ENCODE measurements at places on chromosomes 13 and 19.

DNA sequence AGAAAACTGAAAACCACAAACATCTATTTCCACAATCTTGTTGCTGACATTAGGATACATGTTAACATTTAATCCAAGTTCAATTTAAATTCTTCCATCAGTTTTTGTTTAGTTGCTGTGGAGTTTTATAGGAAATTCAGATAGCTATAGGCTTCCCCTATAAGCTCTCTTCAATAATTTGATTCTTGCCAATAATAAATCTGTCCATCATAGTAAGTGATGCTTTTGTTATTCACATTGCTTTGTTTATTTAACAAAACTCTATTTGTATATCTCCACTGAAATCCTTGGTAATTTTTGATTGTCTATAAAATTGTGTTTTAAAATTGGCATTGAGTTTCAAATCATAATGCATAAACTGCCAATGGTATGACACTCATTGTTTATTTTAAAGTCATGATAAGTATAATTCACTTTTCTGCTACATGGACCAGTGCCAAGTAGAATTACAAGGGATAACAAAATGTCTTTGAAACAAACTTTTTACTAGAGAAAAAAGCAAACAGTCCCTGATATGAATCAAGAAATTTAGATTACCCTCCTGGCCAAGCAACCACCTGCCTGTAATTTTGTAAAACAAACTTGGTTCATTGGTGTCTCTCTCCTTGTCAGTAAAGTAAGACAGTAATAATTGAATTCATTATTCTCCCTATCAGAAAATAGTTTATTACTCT is 577.3 kb upstream of the GPC6 start:
- no peak for DNase-seq
- no peak overlapping the region for H3K27ac ChIP-seq
- H3K4me3 ChIP-seq, result no peak overlapping the region
- H3K4me1 ChIP-seq, result no peaks in the 10 kb centered on the region
- no peaks in the 10 kb centered on the region for H3K36me3 ChIP-seq

GRCh38 chr19:27966390-27966816 is 1246.5 kb downstream of the UQCRFS1 start:
- H3K4me3 ChIP-seq, result no peak overlapping the region
- no peaks in the 10 kb centered on the region for H3K36me3 ChIP-seq
- DNase-seq, result no peak

DNA sequence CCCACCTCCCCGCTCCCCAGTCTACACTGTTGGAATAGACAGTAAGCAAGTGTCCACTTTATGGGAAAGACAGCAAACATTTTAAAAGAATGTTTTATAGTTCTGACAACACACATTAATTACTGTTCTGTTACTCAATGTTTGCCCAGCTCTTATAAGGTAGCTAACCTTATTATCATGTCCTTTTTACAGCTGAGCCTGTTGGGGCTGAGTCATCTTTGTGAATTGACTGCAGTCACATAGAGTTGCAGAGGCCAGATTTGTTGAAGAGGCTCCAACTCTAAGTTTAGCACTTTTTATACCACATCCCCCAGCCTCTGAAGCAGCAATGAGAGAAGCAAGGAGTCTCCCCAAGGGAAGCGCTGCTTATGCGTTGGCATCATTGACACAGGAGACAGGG is 76.2 kb downstream of the C13orf42 start:
- no peaks in the 10 kb centered on the region for H3K4me1 ChIP-seq
- H3K27ac ChIP-seq, result no peak overlapping the region
- no peak overlapping the region for H3K4me3 ChIP-seq
- H3K27me3 ChIP-seq, result peaks cover 15% of the 10 kb centered on the region

DNA sequence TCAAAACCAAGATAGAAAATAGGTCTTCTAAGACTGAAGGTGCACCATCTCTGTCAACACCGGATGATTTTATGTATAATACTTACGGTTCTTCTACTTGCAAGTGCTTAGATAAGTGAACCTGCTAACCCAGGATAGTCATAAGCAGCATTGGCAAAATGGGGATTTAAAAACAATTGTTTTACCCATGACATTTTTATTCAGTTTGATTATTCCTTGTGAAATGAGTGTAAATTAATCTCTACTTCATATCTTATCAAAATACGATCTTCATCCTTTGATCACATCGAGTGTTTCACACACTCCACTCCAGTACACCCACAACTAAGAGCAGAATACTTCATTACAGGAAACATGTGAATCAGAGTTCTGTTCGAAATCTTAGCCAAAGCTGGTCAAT is 23.0 kb upstream of the MTRF1 start:
- no peak overlapping the region for H3K27ac ChIP-seq
- H3K4me1 ChIP-seq, result peaks cover 11% of the 10 kb centered on the region
- no peak for DNase-seq
- peaks cover 4% of the 10 kb centered on the region for H3K27me3 ChIP-seq
- H3K36me3 ChIP-seq, result no peaks in the 10 kb centered on the region

DNA sequence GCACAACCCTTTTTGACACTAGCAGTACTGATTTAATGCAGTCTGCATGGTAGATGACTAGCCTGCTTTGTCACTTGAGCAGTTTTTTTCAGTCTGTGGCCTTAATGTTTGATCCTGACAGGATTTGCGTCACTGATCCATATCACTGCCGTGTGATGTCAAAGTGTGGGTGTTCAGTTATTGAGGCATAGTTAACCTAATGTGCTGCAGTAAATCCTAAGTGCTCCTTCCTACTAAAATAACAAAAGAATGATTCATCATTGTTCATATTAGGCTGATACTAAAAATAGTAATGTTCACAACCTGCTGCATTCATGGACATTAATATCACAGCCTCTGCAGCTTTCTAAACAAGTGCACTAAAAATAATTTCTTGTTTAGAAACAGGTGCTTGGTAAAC is 121.9 kb upstream of the MLNR start:
- no peak overlapping the region for H3K4me3 ChIP-seq
- DNase-seq, result no peak
- no peaks in the 10 kb centered on the region for H3K4me1 ChIP-seq
- no peaks in the 10 kb centered on the region for H3K27me3 ChIP-seq

- no peaks in the 10 kb centered on the region for H3K27me3 ChIP-seq
- no peak overlapping the region for H3K4me3 ChIP-seq
- no peak for DNase-seq
- H3K36me3 ChIP-seq, result no peaks in the 10 kb centered on the region
These were observed 1424.1 kb downstream of the SLITRK1 start for GRCh38 chr13:82458169-82458568.

- H3K4me3 ChIP-seq, result no peak overlapping the region
- H3K27ac ChIP-seq, result no peak overlapping the region
- no peaks in the 10 kb centered on the region for H3K4me1 ChIP-seq
- no peak for DNase-seq
These were observed 201.8 kb downstream of the COL4A1 start for GRCh38 chr13:110105136-110105535.

DNA sequence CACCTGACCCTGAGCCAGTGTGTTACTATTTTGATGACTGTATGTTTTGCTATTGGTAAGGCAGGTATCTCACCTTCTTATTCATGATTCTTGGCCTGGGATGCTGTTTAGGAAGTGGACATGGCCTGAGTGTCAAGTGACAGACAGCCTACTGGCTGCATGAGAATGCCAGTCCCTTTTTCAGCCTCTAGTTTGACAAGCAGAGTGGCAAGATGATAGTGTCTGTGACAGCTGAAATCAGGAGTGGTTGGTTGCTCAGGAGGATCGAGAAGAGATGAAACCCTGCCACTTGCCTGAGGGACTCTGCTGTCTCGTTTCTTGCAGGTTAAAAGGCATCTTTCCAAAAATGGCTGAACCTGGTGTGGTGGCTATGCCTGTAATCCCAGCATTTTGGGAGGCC is 7.1 kb upstream of the ELOF1 start:
- peaks cover 4% of the 10 kb centered on the region for H3K36me3 ChIP-seq
- no peak overlapping the region for H3K27ac ChIP-seq
- no peak for DNase-seq
- H3K27me3 ChIP-seq, result no peaks in the 10 kb centered on the region

DNA sequence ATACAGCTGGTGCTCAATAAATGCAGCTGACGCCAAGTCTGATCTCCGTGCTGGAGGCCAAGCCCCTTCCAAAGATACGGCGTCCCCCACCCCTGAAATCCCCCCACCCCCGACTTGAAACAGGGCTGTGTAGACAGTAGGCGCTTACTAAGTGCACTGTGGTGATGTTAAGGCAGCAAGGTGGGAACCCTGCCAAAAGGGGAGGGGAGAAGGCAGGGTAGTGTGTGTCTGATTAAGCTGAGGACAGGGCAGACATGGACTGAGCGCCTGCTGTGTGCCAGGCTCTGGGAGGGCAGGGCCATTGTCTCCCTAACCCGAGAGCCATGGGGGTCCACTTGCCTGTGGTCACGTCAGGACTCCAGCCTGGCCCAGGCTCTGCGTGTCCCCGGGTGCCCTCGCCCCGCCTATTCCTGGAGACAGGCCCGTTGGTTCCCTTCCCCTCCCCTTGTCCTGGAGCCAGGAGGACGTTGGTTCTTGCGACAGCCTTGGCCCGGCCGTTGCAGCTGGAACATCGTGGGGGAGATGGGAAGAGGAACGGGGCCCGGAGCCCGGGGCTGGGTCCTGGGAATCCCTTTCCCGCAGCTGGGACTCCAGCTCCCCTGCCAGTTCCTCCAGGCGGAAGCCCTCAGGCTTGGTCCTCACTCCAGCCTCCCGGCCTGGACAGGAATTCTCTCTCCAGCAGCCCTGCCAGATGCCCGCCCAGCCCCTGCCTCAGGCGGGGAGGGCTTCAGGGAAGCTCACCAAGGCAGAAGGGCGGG is 1.7 kb upstream of the ELANE start:
- peaks cover 46% of the 10 kb centered on the region for H3K27me3 ChIP-seq
- peaks cover 4% of the 10 kb centered on the region for H3K36me3 ChIP-seq
- H3K4me1 ChIP-seq, result no peaks in the 10 kb centered on the region
- H3K27ac ChIP-seq, result no peak overlapping the region
- DNase-seq, result no peak
- no peak overlapping the region for H3K4me3 ChIP-seq

DNA sequence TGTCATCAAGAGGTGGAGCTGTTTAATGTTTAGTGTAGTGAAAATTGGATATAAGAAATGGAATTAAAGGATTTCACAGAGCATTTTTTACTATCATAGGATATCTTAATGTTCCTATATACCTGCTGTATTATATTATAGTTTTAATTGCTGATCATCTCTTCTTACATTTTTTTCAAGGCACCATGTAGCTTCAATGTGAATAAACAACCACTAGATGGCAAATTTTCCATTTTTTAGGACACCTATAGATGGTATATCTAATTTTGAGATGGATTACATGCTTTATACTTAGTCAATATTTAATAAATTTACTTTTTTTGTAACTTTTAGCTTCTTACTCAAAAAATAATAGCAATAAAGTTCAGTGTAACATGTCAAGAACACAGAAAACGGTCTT is 9.0 kb upstream of the ATXN8OS start:
- no peak overlapping the region for H3K27ac ChIP-seq
- H3K4me1 ChIP-seq, result no peaks in the 10 kb centered on the region
- no peaks in the 10 kb centered on the region for H3K27me3 ChIP-seq
- no peaks in the 10 kb centered on the region for H3K36me3 ChIP-seq
- H3K4me3 ChIP-seq, result no peak overlapping the region

DNA sequence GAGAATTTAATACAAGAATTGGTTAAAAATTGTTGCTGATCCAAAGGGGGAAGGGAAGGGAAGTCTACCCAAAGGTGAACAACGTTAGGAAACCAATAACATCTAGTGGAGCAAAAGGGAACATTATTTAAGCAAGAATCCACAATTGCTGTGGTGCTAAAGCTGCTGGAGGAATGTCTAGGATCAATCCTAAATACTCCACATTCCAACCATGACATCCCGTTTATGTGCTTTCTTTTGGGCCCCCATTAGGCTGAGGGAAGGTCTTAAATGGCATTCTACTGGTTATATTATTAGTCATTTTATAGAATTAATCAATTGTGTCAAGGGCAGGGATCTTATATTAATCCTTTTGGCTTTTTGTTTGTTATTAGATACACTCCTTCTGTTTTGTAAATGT is 39.9 kb upstream of the VWA8 start:
- H3K27me3 ChIP-seq, result peaks cover 24% of the 10 kb centered on the region
- no peak for DNase-seq
- H3K36me3 ChIP-seq, result peaks cover 2% of the 10 kb centered on the region
- no peak overlapping the region for H3K4me3 ChIP-seq
- H3K4me1 ChIP-seq, result no peaks in the 10 kb centered on the region

GRCh38 chr19:38837656-38838121 is 6.1 kb upstream of the ECH1 start:
- peaks cover 33% of the 10 kb centered on the region for H3K4me1 ChIP-seq
- peaks cover 72% of the 10 kb centered on the region for H3K36me3 ChIP-seq
- no peak for DNase-seq
- no peaks in the 10 kb centered on the region for H3K27me3 ChIP-seq
- H3K4me3 ChIP-seq, result no peak overlapping the region

- peak overlapping the region; percentile 80 for H3K27ac ChIP-seq
- H3K27me3 ChIP-seq, result no peaks in the 10 kb centered on the region
- peaks cover 13% of the 10 kb centered on the region for H3K36me3 ChIP-seq
- H3K4me3 ChIP-seq, result peak overlapping the region; percentile 81
- H3K4me1 ChIP-seq, result peaks cover 30% of the 10 kb centered on the region
- DNase-seq, result no peak
These were observed 637 bp upstream of the PDS5B start for GRCh38 chr13:32585550-32586079.

- H3K36me3 ChIP-seq, result no peaks in the 10 kb centered on the region
- H3K4me1 ChIP-seq, result no peaks in the 10 kb centered on the region
- H3K4me3 ChIP-seq, result no peak overlapping the region
- no peak overlapping the region for H3K27ac ChIP-seq
- no peak for DNase-seq
These were observed 9.6 kb downstream of the BCAM start for GRCh38 chr19:44818466-44819031.

GRCh38 chr13:97477844-97478243 is 43.9 kb downstream of the RAP2A start:
- no peaks in the 10 kb centered on the region for H3K36me3 ChIP-seq
- peaks cover 14% of the 10 kb centered on the region for H3K27me3 ChIP-seq
- H3K4me1 ChIP-seq, result no peaks in the 10 kb centered on the region
- no peak overlapping the region for H3K27ac ChIP-seq
- DNase-seq, result no peak

GRCh38 chr19:16325641-16326400 is 1.2 kb downstream of the KLF2 start:
- peaks cover 10% of the 10 kb centered on the region for H3K27me3 ChIP-seq
- peak; percentile 58 for DNase-seq
- peak overlapping the region; percentile 99 for H3K4me3 ChIP-seq
- peak overlapping the region; percentile 100 for H3K27ac ChIP-seq

GRCh38 chr13:51768378-51768921 is 35.5 kb downstream of the DHRS12 start:
- no peak overlapping the region for H3K27ac ChIP-seq
- H3K36me3 ChIP-seq, result peaks cover 15% of the 10 kb centered on the region
- H3K4me3 ChIP-seq, result no peak overlapping the region
- H3K4me1 ChIP-seq, result peaks cover 16% of the 10 kb centered on the region

- DNase-seq, result no peak
- H3K36me3 ChIP-seq, result peaks cover 29% of the 10 kb centered on the region
- no peaks in the 10 kb centered on the region for H3K27me3 ChIP-seq
These were observed 11.0 kb downstream of the FUZ start for GRCh38 chr19:49801966-49802661.

GRCh38 chr19:10929402-10929794 is 787 bp downstream of the TIMM29 start:
- peaks cover 23% of the 10 kb centered on the region for H3K36me3 ChIP-seq
- no peaks in the 10 kb centered on the region for H3K27me3 ChIP-seq
- H3K4me1 ChIP-seq, result peaks cover 6% of the 10 kb centered on the region
- no peak for DNase-seq
- H3K27ac ChIP-seq, result peak overlapping the region; percentile 61

All from central memory CD8-positive, alpha-beta T cell (primary cell).